Omental fat pad (tissue), 4 donors: ENCODE measurements at places on chromosomes 5 and 9.

DNA sequence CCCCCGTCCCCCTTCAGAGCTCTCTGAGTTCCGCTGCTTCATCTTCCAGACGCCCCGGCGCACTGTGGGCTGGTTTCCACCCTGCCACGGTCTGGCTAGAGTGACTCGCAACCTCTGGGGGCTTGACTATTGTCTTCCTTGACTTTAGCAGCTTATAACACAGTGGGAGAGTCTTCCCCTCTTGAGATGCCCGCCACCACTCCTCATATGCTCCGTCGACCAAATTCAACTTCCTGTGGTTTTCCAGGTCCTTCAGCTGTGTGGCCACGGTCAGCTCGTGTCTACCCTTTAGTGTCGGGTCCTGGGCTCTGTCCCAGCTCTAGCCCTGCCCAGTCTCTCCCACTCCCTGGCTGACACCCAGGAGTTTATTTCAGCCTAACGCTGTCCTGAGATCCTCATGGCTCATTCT is 28.2 kb upstream of the NCS1 start:
- DNase-seq, result no peak

GRCh38 chr9:116480700-116481099 is 206.4 kb upstream of the TRIM32 start:
- DNase-seq, result no peak

DNA sequence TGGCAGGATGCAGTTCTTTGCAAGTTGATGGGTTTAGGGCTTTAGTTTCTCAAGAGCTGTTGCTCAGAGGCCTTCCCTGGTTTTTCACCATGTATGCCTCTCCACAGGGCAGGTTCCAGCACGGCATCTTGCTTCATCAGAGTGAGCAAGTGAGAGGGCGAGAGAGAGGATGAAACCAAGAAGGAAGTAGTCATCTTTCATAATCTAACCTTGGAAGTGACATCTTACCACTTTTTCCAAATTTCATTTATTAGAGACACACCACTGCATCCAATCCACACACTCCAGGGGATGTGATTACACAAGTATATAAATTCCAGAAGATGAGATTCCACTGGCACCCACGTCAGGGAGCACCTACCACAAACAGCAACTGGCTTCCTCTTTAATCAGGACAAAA is 294.4 kb downstream of the MARCHF11 start:
- no peak for DNase-seq

DNA sequence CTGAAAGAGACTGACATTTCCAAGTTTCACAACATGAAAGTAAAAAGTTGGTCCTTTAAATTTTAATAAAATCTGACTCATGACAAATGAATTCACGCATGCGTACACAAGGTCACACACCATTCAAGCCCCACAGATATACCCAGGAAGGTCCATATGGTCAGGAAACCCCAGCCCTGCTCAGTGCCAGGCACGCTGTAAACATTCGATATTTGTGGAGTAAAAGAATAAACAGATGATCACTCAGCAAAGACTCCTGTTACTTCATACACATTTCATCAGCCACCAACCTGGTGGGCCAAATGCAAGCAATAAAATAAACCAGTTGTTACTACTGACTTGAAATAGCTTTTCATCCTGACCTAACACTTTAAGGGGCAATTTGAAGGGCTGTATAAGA is 158.0 kb upstream of the RETREG1 start:
- DNase-seq, result no peak

- no peak for DNase-seq
Measured at GRCh38 chr9:123253204-123253603, 15.2 kb downstream of the STRBP start.

GRCh38 chr9:35311891-35312639 is 150.3 kb downstream of the UNC13B start:
- no peak for DNase-seq

- no peak for DNase-seq
Measured at GRCh38 chr5:45402804-45403455, 293.2 kb downstream of the HCN1 start.

DNA sequence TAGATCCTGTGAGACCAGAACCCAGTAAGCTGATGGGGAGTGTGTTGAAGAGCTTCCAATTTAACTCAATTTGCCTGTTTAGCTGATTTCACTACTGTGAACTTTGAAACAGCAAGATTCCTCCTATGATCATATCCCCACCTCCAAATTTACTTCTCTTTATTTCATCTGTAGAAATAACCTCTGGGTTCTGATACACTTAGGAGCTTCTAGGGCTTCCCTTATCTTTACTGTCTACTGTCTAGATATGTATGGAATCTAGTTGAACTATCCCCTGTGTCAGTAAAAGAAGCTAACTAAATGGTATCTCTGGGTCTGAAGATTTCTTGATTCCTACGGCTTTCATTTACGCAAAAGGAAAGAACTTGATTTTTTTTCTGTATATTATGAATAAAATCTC is 116.8 kb downstream of the GCNT1 start:
- no peak for DNase-seq

DNA sequence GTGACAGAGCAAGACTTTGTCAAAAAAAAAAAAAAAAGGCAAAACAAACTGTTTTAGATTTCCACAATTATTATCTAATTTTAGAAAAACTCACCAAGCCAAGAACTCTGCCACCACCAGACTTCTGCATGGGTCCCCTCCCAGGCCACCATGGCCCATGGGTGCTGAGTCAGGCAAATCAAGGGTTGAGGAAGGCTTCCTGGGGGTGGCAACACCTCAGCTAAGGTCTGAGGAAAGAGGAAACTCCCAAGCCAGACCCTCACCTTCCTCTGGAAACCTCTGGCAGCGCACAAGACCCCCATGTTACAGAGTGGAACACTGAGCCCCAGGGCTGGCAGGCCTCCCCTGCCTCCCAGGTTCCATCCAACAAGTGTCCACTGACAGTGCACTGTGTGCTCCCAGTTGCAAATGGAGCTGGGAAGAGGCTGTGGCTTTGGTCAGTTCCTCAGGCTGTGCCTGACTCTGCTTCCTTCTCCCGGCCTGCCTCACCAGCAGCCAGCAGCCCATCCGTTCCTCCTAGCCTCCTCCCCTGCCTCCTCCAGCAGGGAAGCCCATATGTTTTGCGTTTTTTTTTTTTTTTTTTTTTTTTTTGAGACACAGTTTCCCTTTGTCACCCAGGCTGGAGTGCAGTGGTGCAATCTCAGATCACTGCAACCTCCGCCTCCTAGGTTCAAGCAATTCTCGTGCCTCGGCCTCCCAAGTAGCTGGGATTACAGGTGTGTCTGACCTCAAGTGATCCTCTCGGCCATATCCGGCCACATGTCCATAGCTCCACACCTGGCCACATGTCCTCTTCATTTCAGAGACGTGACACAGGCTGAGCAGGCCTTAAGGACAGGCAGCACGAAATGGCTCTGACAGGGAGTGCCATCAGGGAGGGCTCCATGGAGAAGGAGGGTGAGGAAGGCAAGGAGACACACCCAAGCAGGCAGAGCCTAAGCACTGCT is 3.5 kb upstream of the SUSD3 start:
- no peak for DNase-seq
